ENCODE measurements at places on chromosomes 12 and 14.
A peak's percentile ranks its signal among the peaks of the same experiment; 100 is the strongest.

- DNase-seq = no peak
Measured at GRCh38 chr12:108666401-108666881, 32.7 kb upstream of the SELPLG start.

DNA sequence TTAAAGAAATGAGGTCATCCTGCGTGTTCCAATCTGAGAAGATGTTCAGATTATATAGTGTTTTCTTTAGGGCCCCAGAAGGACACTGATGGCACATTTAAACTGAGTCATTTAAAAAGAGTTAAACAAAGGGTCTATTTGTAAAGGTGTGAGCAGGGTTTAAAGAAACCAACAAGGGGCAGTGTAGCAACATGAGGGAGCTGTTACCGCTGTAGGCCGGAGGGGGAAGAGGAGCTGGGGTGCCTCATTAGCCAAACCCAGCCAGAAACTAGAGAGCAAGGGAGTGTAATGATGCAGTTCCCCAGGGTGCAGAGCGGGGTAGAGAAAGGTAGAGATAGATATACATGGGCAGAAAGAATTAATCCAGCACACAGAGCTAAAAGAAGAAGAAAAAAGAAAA, 160.4 kb downstream of the TBX5 start:
- DNase-seq = no peak

GRCh38 chr12:104551-105081, 38.0 kb downstream of the IQSEC3 start:
- no peak for DNase-seq

- DNase-seq = peak; percentile 3
Measured at GRCh38 chr12:118404876-118405521, 28.6 kb downstream of the SUDS3 start.

GRCh38 chr12:14367040-14367661, 1.7 kb downstream of the ATF7IP start:
- no peak for DNase-seq

GRCh38 chr12:84877340-84877739, 35.3 kb downstream of the SLC6A15 start:
- DNase-seq = no peak

GRCh38 chr12:95976416-95976832, 19.7 kb downstream of the HAL start:
- DNase-seq = no peak

DNA sequence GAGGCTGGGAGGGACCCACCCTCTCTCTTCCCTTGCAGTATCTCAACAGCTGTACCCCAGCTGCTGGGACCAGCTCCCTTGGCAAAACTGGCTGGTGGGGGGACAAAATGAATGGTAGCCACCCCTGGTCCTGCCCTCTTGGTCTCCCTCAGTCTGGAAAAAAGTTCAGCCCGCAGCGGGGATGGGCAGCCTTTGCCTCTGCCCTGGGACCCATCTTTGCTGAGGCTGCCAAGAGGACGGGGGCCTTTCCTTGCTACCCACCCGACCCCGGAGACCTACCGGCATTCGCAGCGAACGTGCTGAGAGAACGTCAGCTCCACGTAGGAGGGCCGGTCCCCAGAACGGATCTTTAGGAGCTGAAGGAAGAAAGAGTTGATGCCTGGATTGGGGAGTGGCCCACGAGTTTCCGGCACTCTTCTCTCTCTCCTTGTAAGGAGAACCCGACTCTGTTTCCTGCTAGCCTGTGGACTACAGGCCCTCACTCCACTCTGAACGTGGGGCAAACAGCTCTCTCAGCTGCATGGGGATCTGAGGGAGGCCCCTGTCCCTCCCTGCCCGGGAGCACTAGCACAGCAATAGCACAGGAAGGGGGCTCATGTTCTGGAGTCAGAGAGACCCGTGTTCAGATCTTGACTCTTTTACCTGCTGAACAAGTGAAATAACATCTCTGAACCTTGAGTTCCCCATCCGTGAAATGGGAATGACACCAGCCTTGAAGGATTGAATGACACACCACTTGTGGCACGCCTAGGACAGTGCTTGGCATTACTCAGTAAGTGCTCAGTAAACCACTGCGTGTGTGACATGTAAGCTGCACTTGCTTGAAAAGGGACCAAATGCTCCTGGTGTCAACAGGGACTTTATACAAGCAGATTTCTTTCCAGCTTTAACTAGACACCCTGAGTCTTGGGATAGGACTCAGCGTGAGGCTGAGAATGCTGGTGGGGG, 6.9 kb downstream of the PGF start:
- DNase-seq = no peak

DNA sequence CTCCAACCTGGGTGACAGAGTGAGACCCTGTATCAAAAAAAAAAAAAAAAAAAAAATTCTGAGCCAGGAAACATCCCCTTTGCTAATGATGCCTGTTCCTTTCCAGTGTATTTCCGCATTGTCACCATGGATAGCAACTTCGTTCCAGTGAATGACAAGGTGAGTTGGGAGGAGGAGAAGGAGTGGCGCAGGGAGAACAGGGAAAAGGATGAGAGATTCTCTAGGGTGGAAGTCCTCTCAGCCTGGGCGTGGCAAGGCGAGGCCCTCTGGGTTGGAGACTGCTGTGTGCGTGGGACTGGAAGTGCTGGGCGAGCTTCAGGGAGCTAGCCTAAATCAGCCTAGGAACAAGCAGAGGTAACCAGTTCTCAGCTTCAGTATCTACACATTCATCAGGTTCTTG, 7.2 kb downstream of the A2ML1 start:
- DNase-seq = no peak

GRCh38 chr12:21677622-21678277, 20.1 kb upstream of the LDHB start:
- no peak for DNase-seq

DNA sequence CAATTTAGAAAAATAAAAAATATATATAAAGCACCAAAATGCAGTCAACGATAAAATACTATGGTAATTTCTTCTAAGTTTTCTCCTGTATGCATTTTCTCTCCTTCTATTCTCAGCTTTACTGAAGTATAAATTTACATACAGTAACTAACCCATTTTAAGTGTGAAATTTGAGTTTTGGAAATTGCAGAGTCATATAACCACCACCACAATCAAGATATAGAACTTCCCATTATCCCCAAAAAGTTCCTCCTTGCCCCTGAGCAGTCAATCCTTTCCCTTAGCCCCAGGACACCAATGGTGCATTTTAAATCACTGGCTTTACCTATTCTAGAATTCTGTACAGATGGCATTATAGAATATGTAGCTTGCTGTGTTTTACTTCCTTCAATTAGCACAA, 31.0 kb upstream of the BBS10 start:
- DNase-seq = no peak

DNA sequence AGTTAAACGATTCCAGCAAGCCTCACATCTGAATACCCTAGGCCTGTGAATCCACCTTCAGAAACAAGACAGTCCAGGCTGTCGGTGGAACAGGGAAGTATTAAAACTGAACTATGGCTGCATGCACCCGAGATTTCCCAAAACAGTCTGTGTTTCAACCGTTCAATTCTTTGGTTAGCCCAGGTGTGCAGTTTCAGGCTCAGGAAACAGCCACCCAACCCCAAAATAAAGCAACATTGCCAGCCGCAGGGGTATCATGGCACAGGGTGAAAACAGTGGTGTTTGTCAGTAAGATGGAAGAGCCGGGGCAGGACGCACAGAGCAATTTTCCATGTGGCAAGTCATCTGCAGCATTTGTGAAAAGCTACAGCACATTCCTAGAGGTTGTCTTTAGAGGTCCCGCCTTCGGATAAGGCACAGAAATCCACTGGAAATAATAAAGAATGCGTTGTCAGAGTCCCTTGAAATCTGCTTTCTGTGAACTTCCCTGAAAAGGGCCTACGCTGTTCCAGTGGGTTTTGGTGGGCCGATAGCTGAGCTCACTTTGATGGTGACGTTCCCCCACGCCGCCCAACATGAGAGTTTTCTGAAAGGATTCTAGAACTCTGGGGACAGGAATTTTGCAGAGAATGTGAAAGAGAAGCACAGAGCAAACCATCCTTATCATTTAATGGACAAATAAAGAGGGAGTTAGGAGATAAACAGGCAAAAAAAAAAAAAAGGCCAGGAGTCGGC, 84.9 kb downstream of the BCL11B start:
- DNase-seq = no peak

- no peak for DNase-seq
Measured at GRCh38 chr12:101021911-101022388, 188.1 kb downstream of the SLC5A8 start.

DNA sequence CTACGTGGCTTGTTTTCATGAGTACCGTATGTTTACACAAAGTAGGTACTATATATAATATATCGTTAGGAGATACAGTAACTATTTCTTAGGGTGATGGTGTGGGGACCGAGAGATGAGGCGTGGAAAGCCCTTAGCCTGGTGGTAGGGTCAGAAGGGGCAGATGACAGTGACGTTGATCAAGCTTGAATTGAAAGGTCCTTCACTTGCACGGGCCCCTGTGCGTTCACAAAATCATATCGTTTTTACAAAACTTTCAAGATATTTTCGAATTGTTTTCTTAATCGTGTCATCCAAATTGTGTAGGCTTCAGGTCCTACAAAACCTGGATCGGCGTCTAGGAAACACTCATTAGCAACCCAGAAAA, 881 bp upstream of the SOS2 start:
- DNase-seq = no peak

DNA sequence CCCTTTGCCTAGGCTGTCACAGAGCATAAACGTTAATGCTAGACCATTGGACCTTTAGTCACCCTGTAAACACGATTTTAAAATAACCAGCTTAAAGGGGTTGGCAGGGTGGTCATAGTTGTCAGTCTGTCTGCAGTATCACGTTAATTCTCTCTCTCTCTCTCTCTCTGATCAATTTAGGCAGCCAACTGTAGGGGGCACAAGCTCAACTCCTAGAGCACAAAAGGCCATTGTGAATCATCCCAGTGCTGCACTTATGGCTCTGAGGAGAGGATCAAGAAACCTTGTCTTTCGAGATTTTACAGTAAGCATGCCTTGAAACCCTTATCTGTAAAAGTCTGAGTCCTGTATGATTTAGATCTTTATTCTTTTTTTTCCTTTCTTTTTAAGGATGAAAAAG, 97.1 kb downstream of the SCAF11 start:
- DNase-seq = no peak

DNA sequence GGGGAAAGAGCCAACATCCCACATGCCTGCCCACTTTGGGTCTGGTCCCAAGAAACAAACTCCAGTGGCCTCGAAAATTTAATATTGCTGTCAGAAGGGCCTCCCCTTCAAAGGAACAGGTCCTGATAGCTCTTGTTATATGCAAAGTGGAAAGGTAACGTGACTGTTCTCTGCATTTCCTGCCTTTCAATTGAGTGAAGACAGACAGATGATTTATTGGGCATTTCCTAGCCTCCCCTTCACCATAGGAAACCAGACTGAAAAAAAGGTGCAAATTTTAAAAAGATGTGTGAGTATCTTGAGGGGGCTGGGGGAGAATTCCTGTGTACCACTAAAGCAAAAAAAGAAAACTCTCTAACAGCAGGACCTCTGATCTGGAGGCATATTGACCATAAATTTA, 235.2 kb downstream of the ZFP36L1 start:
- no peak for DNase-seq

DNA sequence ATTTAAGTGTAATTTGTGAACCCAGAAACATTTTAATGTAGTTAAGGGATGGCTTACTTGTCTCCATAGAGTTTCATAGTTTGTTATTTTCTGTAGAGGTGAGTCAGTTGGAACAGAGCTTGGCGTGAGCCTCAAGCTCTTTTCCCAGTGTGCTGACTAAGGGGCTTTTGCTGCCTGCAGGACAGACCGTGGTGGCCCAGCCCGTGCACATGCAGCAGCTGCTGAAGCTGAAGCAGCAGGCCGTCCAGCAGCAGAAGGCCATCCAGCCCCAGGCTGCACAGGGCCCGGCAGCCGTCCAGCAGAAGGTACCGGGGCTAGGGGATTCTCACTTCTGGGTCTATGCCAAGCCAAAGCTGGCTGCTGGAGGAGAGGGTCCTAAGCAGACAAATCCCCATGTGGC, 76.9 kb downstream of the DDX51 start:
- no peak for DNase-seq

DNA sequence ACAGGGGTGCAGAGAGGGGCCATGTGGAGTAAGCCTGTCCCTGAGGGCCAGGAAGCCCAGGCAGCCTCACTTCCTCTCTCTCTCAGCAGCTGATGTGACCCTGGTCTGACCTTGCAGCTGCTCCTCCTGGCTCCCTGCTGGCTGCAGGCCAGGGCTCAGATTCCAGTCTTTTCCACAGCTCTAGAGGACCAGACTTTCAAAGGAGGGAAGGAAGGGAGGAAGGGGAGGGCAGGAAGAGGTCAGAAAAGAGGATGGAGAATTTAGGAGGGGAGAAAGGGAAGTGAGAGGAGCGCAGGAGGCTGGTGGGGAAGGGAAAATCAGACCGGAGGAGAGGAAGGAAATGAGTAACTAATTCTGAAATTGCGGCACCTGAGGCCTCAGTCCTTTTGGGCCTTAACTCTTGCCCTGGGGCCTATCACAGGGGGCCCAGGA, 40.9 kb upstream of the VASH1 start:
- DNase-seq = no peak

DNA sequence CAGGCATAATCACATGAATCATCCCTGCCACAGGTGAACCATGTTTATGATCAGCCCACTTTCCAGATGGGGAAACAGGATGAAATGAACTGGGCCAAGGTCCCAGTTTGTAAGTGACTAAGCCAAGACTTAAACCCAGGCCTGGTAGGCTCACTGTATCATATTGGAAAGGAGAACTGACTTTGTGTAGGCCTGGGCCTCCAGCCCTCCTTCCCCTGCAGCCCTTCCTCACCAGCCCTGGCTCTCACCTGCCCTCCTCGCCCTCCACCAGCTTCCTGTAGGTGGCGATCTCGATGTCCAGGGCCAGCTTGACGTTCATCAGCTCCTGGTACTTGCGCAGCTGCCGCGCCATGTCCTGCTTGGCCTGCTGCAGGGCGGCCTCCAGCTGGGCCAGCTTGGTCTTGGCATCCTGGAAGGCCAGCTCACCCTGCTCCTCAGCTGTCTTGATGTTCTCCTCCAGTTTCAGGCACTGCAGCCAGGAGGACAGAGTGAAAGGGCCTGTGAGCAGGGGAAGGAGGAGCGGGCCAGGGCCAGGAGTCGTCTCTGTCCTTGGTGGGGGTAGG, 19.8 kb downstream of the KRT80 start:
- no peak for DNase-seq
